ENCODE measurements at places on chromosomes 13 and 19.

DNA sequence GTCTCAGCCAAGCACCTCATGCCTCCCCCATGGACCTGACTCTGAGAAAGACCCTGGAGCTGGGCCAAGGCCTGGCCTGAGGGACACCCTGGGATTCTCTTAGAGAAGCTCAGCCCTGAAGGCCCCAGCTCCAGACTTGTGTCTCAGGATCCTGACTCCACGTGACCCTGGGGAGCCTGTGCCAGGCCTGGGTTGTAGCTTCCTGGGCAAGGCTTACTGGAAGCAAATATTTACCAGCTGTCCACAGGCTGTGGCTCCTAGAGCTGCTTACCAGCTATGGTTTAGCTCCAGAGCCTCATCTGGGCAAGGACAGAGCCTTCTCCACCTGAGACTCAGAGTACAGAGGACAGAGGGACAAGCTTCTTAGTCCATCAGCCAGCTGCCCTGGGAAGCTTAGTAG lies 61.0 kb upstream of the CEACAM8 start:
- no peak for DNase-seq

DNA sequence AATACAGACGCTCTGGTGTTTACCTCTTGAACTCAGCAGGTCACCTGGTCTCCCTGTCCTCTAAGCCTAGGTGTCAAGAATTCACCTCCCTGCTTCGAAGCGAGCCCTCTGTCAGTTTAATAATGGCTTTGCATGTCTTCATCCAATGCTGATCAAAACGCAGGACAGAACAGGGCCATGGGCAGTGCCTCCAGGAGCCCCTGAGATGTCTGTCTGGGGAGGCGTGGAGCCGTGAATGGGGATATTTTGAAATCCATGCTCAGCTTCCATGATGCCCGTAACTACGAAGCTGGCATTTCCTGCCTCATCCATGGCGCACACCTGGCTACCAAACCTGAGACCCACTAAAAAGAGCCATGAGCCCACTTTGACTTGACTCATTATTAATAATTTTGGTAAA lies 113.7 kb downstream of the RAB20 start:
- no peak for DNase-seq

- DNase-seq: no peak
Observed at GRCh38 chr13:51437550-51438127, 15.2 kb downstream of the INTS6 start.

GRCh38 chr19:39996218-39996810 lies 546 bp upstream of the ZNF546 start:
- peak; percentile 74 for DNase-seq

DNA sequence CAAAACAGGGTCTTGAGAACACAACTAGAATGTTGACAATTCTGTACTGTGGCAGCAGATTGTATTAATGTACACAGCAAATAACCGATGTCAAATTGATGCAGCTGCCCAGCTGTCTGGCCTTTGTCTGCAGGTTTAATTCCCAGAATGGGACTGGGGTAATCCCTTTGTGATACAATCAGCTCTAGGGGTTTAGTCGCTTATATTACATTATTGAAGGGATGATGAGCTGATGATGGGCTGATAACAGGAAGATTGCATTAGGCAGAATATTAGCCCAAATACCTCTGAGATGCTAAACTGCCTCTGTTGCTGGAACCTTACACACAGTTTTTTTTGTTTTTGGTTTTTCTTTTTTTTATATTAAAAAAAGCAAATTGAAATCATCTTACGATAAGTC lies 265.0 kb downstream of the RBM26 start:
- no peak for DNase-seq

DNA sequence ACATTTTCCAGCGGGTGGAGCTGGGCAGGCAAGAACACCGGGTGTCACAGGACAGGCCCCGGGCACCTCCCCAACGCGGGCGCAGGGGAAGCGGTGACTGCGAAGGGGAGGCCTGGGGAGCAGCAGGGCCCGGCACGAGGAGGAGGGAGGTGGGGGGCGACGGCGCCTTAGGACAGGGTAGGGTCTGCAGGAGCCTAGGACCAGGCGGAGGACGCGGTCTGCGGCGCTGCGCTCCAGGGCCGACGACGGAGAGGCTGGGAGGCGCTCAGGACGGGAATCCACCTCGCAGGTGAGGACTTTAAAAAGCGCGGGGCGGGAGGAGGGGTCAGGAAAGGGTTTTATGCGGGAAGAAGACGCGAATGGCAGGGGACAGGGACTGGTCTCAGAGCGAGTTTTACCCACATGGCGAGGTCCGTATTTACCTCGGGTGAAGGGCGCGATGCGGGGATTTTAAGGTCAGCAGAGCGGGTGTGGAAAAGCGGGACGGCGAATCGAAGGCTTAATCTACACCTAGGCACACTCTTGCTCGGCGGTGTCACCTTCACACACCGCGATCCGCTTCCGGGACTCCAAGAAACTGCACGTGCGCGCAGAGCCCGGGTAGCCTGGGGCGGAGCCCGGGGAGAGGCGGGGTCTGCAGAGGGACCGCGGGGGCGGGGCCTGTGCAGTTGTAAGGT lies 13.5 kb downstream of the ERVV-2 start:
- DNase-seq: no peak

- DNase-seq: peak; percentile 31
Observed at GRCh38 chr13:57933606-57934005, 302.1 kb downstream of the PCDH17 start.

- no peak for DNase-seq
Observed at GRCh38 chr19:55305491-55305890, 19.6 kb downstream of the TMEM150B start.

DNA sequence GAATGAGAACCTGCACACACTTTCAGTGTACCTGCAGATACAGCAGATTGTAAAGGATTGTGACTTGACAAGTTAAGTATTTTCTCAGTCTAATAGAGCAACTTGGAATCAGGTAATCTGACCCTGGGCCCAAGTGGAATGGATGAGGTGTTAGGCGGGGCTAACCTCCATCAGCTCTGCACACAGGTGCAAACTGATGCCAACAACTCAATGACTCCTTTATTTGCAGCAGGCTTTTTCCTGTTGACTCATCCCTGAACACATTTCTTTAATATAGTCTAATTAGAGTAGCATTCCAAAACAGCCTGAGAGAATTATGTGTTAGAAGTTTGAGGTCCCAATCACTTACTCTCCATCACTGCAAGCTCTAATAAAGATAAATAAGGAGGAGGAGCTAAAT lies 48.8 kb downstream of the TPT1 start:
- DNase-seq: peak; percentile 26

DNA sequence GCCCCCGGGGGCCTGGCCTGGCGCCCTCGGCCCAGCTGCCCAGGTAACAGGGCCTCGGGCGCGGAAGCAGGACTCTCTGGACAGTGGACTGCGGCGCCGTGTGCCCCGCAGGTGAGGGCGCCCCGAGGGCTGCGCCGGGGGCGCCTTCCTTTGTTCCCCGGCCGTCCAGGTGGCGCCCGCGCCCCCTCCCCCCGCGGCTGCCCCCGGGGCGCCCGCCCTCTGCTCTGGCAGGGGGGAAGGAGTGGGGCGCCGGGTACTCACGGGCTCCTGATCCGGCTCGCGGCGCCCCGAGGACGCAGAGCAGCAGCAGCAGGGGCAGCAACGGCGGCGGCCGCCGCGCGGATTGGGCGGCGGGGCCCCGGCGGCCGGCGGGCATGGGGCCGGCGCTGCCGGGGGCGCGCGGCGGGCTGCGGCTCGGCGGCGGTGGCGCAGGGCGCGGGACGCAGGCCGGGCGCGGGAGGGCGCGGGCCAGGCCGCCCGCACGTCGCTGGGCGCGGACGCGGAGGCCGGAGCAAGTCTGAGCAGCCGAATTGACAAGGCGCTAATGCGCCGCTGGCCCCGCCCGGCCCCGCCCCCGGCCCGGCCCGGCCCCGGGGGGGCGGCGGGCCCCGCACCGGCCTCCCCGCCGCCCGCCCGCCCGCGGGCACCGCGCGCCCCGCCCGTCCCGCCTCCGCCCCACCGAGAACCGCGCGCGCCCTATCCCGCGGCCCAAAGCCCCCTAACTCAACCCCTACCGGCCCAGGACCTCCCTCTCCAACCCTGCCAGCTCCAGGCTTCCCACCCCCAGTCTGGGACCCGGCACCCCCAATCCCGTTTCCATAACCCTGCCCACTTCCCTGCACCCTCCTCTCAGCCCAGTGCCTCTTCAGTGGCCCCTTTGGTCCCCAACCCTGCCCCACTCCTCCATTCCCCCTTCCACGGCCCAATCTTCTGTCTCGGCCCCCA lies at the start of gene CRLF1:
Gene CRLF1, minus strand, starts transcription at position 519 of the 945 bp plus-strand sequence. Its CDS starts 143 bp downstream, at position 376.
- DNase-seq: no peak

DNA sequence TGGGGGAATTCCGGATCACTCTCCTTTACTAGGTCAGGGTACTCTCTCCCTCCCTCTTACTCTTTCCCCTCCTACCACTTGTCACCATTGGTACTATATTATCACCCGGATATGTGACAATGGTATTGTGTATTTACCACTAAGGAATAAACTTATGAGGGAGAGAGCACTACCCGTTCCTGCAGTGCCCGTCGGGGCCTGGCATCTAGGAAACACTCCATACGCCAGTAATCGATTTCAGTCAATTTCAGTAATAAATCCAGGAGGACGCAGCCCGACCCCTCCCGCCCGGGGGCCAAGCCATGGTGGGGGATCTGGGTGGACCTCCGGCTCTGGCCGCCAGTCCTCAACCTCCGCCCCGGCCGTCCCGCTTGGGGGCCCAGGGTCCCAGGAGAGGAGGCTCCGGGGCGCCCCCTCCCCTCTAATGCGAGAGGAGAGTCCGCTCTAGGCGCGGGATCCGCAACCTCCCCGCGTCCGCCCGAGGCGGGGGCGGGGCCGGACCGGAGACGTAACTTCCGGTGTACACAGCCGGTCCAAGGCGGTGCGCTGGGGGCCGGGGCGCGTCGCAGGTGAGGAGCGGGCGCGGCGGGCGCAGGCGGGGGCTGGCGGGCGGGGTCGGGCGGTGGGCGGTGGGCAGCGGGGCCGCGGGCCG lies at the start of gene GARRE1:
Gene GARRE1, plus strand, starts transcription at position 509 of the 652 bp plus-strand sequence. CDS start 45,920 bp downstream, outside the sequence.
- DNase-seq: no peak

- no peak for DNase-seq
Observed at GRCh38 chr19:45924891-45925447, 10.4 kb upstream of the NANOS2 start.

DNA sequence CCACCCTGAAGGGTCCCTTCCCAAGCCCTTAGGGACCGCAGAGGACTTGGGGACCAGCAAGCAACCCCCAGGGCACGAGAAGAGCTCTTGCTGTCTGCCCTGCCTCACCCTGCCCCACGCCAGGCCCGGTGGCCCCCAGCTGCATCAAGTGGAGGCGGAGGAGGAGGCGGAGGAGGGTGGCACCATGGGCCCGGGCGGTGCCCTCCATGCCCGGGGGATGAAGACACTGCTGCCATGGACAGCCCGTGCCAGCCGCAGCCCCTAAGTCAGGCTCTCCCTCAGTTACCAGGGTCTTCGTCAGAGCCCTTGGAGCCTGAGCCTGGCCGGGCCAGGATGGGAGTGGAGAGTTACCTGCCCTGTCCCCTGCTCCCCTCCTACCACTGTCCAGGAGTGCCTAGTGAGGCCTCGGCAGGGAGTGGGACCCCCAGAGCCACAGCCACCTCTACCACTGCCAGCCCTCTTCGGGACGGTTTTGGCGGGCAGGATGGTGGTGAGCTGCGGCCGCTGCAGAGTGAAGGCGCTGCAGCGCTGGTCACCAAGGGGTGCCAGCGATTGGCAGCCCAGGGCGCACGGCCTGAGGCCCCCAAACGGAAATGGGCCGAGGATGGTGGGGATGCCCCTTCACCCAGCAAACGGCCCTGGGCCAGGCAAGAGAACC lies 1.5 kb downstream of the EGLN2 start:
- no peak for DNase-seq

GRCh38 chr19:18431351-18432197 lies 6.4 kb downstream of the ISYNA1 start:
- no peak for DNase-seq

DNA sequence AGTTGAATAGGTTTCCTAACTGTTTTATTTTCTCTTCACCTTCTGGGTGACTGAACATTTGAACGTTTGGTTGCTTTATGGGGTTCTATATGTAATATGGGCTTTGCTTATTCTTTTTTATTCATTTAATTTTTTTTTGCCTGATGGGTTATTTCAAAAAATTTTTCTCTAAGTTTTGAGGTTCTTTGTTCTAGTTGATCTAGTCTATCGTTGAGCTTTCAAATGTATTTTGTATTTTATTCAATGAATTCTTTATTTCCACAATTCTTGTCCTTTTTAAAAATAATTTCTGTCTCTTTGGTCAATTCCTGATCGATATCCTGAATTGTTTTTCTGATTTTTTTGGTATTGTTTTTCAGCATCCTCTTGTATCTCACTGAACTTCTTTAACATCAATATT lies 239.5 kb upstream of the PCDH9 start:
- DNase-seq: no peak

GRCh38 chr19:33291623-33292534 lies 10.5 kb downstream of the CEBPA start:
- DNase-seq: no peak

DNA sequence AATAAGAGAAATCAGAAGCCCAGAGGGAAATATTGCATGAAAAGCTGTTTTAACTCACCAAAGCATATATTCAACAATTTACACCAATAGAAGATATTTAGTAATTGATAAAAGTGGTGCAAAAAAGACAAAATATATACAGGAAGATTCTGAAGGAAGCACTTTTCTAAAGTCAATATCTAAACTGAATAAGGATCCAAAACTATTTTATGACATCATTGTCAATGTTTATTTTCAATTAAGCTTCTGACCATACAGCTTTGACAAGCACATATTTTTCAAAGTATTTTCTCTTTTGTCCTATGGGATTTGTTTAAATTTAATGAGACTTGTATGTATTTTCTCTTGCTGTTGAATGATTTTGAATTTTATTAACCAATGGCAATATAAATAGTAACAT lies 1716.1 kb downstream of the OLFM4 start:
- no peak for DNase-seq

- DNase-seq: peak; percentile 1
Observed at GRCh38 chr19:41705393-41706174, 2.8 kb upstream of the CEACAM5 start.

GRCh38 chr13:111484959-111485358 lies 164.5 kb downstream of the TEX29 start:
- no peak for DNase-seq

DNA sequence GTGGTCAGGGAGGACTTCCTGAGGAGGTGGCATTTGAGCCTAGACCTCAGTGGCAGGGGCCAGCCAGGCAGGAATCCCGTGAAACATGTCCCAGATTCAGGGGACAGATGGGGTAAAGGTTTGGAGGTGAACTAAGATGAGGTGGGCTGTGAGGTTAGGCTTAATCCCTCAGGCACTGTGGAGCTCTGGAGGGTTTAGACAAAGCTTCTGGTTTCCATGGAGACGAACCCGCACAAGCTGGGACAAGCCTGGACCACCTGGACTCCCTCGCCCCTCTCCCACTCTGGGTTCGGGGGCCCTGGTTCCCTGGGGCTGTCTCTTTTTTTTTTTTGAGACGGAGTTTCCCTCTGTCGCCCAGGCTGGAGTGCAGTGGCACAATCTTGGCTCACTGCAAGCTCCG lies 15.7 kb downstream of the TJP3 start:
- DNase-seq: no peak

- DNase-seq: peak; percentile 52
Observed at GRCh38 chr19:46990991-46991676, 28.5 kb upstream of the NPAS1 start.

GRCh38 chr13:63403733-63404132 lies 1988.1 kb upstream of the PCDH20 start:
- DNase-seq: no peak

- DNase-seq: no peak
Observed at GRCh38 chr13:21318891-21319532, 140.1 kb downstream of the ZDHHC20 start.
